Stimulated activated memory B cell treated with anti-CD40 and anti-IgM and Interleukin-4, amounts not matched to agents 10 μg/mL and 1 μg/mL and 100 μg/mL, for 72 hours (primary cell): ENCODE measurements at places on chromosomes 4 and X.

DNA sequence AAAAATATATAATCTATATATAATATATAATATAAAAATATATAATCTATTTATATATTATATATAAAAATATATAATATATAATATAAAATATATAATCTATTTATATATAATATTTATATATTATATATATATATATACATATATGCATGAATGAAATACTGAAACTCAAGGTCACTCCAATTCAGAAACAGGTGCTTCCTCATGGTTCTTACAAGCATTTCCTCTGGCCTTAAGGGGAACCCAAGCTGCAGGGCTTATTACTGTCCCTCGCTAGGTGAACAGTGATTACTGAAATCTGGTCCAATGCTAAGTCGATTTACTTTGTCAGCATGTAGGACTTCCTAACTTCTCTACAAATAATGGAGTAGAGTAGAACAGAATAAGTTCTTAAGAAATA, 174.3 kb downstream of the GPM6A start:
- no peak for ATAC-seq

- ATAC-seq, result no peak
Observed at GRCh38 chr4:5371415-5372190, 320.3 kb downstream of the STK32B start.

DNA sequence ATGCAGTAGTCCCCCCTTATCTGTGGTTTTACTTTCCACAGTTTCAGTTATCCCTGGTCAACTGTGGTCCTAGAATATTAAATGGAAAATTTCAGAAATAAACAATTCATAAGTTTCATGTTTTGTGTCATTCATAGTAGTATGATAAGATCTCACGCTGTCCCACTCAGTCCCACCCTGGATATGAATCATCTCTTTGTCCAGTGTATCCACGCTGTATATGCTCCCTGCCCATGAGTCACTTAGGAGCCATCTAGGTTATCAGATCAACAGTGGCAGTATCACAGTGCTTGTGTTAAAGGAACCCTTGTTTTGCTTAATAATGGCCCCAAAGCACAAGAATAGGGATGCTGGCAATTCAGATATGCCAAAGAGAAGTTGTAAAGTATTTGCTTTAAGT, 16.2 kb upstream of the SYTL4 start:
- no peak for ATAC-seq

- ATAC-seq, result peak; percentile 99
Observed at GRCh38 chrX:39827951-39828350, 269.8 kb downstream of the BCOR start.

GRCh38 chrX:65707151-65707550, 39.7 kb downstream of the MSN start:
- ATAC-seq, result no peak

- no peak for ATAC-seq
Observed at GRCh38 chrX:40727581-40728252, 7.6 kb downstream of the MED14 start.

GRCh38 chr4:150573534-150573933, 8.4 kb upstream of the MAB21L2 start:
- ATAC-seq, result no peak

- no peak for ATAC-seq
Observed at GRCh38 chrX:97374266-97374665, 490.6 kb downstream of the RPA4 start.

DNA sequence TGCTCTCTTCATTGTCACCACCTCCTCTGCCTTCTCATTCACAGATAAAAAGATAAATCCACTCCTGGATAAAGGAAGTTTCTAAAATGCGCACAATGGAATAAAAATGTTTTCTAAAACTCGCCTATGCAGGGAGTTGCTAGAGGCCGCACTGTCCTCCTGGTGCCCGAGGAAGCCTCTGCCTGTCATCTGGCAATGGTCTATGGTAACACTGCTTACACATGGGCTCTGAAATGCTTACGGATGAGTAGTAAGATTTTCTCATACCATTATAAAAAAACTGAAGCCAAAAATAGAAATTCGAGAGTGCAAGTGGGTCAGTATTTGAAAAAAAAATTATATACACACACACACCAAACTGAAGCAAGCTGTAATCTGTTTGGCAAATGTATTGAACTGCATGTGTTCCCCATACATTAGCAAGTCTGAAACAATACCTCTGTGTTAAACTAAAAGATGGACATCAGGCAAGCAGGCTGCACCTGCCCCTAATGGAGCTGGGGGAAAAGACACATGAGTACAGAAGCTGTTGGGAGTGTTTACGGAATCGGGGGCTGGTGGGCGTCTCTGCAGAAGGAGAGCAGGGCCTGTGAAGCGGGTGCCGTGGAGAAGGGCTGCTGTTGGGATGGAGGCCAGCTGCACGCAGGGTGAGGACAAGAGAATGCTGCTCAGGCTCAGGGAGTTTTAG, 103.3 kb upstream of the FAT1 start:
- no peak for ATAC-seq

- no peak for ATAC-seq
Observed at GRCh38 chrX:72573158-72573511, 492 bp upstream of the HDAC8 start.

DNA sequence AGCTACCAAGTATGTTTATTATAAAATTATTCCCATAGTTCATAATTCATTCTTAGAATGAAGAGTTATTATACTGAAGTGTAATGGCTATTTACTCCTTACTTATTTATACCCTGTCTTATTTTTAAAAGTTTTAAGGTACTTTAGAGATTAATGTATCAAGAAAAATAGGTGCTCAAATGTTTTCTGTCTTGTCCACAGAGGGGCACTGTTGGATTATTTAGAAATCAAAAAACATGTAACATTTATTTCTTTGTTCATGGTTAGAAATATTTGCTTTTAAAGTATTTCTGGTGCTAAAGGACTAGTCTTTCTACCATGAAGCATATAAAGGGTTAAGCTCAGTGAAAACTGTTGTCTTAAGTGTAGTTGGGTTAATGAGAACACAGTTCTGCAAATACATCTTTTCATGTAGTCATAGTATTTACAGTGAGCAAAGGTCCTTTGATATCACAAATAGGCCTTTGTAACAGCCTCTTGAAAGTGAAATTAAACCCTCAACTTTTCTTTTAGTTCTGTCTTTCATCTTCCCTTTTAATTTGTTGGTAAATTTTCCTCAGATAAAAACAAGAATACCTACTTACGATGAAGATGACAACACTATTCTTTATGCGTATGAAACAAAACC, 7.7 kb downstream of the SCML1 start:
- no peak for ATAC-seq

- ATAC-seq, result no peak
Observed at GRCh38 chr4:103052779-103053178, 23.8 kb downstream of the SLC9B2 start.

DNA sequence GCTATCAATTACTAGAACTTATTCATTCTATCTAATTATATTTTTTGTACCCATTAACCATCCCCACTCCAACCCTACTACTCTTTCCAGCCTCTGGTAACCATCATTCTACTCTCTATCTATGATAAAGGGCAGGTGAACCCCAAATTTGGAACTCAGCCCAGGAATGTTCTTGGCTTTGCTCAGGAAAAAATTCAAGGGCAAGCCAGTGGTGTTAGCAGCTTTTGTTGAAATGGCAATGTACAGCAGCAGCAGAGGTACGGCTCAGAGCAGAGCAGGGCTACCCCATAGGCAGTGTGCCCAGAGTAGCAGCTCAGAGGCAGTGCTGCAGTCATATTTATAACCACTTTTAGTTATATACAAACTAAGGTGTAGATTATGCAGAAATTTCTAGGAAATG, 138.2 kb downstream of the RNF150 start:
- no peak for ATAC-seq

GRCh38 chr4:124564121-124564520, 148.4 kb downstream of the ANKRD50 start:
- ATAC-seq, result no peak

GRCh38 chrX:6002056-6002455, 226.6 kb downstream of the NLGN4X start:
- ATAC-seq, result no peak

- peak; percentile 83 for ATAC-seq
Observed at GRCh38 chr4:4395849-4396627, 9.1 kb downstream of the NSG1 start.

GRCh38 chrX:74180716-74181115, 123.3 kb upstream of the ZCCHC13 start:
- no peak for ATAC-seq

- ATAC-seq, result peak; percentile 54
Observed at GRCh38 chrX:96685210-96686099, 813 bp downstream of the DIAPH2 start.

DNA sequence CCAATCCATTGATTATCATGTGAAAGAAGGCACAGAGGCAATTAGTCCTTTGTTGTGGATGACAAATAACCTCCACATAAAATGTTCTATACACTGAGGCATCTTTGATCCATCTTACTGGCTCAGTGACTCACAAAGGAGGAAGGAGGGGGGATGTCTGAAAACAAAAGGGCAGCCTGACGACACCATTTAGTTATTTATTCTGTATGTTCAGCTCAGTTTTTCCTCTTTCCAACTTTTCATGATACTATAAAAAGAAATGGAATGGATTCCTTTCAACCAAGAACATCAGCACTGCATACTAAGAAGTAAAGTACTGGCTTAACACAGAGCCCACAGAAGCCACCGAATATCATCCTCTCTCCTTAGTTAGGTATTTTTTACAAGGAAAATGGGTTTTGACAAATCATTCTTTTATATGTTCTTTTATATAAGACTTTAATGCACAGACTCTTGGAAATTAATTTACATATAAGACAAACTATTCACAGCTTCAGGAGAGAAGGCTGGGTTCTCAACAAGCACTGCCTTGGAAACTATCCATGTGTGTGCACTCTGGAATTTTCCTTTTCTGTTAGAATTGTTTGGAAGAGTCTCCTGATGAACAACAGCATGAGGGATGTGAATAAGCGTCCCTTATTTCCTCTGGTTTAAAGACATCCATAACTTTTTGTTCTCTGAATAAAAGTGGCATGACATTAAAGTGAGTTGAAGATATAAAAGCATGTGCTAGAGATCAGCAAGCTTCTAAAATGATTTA, 135.6 kb downstream of the TSPAN5 start:
- ATAC-seq, result no peak

DNA sequence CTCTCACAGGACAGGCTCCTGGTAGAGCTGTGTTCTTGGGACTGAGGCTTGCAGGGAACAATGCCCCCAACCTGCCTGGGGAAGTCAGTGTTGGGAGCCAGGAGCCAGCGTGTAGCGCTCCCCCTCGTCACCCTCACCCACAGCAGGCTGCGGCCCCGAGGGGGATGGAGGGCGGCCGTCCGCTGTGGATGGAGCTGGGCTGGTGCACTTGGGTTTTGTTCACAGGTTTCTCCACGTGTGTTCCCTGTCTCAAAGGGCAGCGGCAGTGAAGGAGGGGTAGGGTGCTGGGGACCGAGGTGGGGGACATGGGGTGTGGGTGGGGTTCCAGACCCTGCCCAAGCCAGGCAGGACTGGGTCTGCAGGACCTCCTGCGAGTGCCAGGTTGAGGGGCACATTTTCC, 69.1 kb downstream of the RGS12 start:
- ATAC-seq, result no peak

- no peak for ATAC-seq
Observed at GRCh38 chr4:8502836-8503585, 62.4 kb downstream of the TRMT44 start.

- no peak for ATAC-seq
Observed at GRCh38 chr4:143372093-143372915, 35.6 kb downstream of the GAB1 start.

GRCh38 chr4:8198906-8199593, at the start of gene SH3TC1:
TSS of gene SH3TC1 (plus strand) at chr4:8199290. CDS start at chr4:8205195, 5,905 bp downstream.
- peak; percentile 84 for ATAC-seq

DNA sequence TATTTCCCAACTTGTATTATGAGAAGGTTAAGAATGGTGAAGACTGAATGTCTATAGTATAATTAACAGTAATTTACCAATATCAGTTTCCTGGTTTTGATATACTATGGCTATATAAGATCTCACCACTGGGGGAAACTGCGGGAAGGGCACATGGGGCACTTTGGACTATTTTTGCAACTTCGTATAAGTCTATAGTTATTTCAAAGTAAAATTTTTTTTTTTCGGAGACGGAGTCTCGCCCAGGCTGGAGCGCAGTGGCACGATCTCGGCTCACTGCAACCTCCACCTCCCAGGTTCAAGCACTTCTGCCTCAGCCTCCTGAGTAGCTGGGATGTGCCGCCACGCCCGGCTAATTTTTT, 46.1 kb downstream of the CXorf58 start:
- ATAC-seq, result no peak

- ATAC-seq, result no peak
Observed at GRCh38 chr4:40365766-40366165, 30.6 kb downstream of the CHRNA9 start.

DNA sequence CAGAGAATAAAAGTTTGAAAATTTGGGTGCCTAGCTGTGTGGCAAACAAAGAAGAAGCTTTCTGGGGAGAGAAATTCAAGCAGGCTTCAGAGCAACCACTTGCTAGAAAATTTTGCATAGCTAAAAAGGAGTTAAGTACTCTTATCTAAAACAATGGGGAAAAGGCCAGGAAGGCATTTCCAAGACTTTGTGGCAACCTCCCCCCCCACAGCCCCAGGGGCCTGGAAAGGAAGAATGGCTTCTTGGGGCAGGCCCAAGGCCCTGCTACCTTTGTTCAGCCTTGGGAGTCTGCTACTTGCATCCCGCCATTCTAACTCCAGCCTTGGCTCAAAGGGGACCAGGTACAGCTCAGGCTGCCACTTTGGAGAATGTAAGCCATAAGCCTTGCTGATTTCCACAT, 102.2 kb downstream of the PTCHD1 start:
- no peak for ATAC-seq

DNA sequence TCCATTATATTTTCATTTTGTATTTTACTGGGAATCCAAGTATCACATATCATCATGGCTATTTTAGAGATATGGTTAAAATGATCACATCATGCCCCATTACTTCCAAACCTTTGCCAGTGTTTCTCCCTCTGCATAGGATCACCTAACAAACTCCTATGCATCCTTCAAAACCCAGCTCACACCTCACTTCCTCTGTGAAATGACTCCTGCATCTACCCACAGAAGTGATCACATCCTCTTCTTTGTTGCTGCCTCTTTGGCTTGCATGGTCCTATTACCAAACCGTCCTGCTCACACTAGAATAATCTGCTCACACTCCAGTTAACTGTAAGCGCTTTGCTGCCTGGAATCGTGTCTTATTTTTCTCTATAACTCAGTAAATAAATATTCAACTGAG, 74.7 kb upstream of the C4orf50 start:
- no peak for ATAC-seq

DNA sequence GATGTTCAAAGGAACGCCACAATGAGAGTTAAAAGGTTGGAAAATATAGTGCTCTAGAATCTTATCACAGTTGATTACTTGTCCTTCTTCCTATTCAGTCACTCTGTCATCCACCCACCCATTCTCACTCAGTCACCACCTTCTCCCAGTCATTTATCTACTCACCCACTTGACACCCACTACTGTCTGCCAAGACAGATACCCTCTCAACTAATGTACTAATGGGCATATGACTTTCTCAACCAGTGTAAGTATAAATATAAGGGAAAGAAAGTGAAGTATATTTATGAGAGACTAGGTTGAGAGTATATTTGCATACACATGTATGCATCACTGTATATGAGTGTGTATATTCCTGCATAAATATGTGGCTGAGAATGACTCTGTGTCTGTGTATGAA, 20.0 kb downstream of the MID2 start:
- no peak for ATAC-seq
